Activated naive CD4-positive, alpha-beta T cell (primary cell): ENCODE measurements at places on chromosomes 3 and 15.
A peak's percentile ranks its signal among the peaks of the same experiment; 100 is the strongest.

DNA sequence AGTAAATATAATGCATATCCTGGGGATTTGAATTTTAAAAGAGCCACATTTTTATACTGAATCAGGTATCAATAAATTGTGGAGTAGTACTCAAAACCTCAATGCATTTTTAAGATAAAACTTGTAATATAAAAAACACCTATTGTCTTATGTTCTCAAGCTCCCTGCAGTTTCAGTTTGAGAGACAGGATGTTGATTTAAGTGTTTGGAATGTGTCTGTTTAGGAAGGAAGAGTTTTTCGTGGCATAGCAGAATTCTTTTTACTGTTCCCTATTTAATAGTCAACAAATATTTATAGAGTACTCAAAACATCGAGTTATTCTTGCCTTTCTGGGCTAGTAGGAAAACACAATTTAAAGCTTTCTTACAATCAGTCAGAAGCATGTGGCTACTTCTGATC lies 146.1 kb upstream of the BCHE start:
- no peak for DNase-seq

GRCh38 chr3:57230006-57230405 lies 2.5 kb downstream of the APPL1 start:
- no peak for DNase-seq

DNA sequence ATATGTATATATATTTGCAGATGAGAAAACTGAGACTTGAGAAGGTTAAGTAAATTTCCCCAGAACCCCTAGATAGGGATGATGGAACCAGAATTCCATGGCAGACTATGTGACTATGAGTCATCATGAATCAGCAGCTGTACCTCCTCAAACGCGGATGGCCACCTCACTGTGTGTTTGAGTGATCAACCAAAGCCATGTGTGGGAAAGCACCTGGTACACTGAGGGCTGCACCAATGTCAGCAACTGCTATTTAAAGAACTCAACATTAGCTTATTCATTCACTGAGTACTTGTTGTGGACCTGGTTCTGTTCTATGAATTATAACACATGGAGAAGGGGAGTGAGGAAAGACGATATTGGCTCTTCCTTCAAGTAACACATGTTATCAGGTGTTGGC lies 377.0 kb downstream of the GAP43 start:
- no peak for DNase-seq

DNA sequence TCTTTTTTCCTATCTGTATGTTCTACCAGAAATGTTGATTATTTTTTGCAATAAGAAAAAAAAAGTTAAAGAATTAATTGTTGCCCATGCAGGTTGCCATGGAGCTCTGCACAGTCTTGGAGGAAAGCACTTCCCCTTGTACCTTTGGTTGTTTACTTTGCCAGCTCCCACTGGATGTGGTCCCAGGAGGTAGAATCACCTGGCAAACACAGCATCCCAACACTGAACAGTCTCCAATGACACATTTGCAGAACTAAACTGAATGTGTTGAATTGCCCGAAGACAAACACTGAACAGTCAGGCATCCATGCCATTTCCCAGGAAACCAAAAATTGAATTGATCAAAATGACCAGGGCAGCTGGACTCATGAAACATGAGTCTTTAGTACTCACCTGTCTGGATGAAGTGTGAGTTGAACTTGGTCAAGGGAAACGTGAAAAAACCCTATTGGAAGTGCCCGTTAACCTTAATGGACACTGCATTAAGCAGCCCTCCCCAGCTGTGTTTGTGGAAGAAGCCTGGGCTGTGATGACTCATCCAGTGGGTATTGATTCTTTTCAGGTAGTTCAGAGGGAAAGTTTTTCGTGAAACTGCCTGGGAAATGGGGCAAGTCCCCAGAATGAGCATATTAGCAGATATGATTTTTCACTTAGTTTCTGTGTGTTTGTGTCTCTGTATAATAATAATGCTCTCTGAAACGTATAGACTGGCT lies 284.7 kb upstream of the STT3B start:
- no peak for DNase-seq

DNA sequence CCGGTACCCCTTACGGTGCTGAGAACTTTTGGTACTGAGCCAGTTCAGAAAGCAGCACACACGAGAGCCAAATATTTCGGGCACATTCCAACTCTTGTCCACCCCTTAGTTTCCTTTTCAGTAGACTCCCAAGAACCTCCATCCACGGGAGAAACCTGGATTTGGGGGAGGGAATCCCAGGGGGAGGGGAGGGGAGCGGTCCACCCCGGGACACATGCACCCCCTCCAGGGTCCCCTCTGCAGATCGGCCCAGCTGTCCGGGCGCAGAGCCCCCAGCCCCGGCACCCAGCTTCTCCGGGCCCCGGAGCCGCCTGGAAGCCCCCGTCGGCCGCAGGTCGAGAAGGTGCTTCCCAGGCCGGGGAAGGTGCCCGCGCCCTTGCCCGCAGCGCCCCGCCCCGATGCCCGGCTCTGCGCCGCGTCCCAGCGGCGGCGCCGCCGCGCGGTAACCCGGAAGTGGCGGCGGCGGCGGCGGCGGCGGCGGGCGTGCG lies 455 bp upstream of the ABHD17C start:
- DNase-seq, result peak; percentile 32

DNA sequence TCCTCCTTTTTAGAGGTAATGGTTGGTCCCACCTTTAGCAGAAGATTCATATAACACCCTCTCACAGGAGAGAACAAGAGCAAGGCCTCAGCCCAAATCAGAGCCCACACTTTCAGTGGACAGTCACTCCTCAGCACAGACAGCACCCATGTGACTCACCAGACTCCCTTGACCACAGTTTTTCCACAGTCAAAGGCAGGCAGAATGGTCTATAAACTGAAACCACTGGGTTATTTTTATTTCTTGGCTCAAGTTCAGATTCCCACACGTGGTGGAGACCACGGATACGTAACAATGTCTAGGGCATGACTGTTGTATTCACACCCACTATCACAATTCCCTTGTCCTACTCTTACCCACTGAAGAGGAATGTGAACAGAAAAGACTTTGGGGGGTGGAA lies 237.8 kb upstream of the UBE2E1 start:
- DNase-seq, result no peak

DNA sequence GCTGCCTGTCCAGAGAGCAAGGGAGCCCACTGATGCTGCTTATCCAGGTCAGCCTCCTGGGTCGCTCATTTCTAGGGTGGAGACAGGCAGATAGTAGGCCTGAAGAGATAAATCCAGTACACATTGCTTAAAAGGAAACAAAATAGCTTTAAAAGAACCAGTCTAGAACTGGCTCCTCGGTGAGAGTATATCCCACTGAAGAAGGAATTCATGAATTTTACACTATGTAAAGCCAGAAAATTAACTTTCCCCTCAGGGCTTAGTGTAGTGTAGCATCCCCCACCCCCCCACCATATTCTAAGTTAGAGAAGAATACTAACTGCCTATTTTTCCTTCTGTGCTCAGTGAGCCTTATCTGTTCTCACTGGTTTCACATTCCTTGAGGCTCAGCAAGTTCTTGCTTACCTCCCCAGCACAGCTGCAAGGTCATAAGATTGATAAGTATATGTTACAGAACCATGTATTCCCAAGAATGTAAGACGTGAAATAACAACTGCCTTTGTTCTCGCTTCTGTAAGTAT lies 30.5 kb upstream of the NOX5 start:
- DNase-seq, result no peak

- DNase-seq, result no peak
Observed at GRCh38 chr3:110804856-110805255, 266.8 kb upstream of the NECTIN3 start.

GRCh38 chr3:190701096-190701532 lies 161.4 kb downstream of the GMNC start:
- DNase-seq, result no peak

GRCh38 chr15:97236140-97236539 lies 724.4 kb upstream of the ARRDC4 start:
- no peak for DNase-seq

GRCh38 chr3:153768561-153769469 lies 352.4 kb upstream of the ARHGEF26 start:
- peak; percentile 3 for DNase-seq

DNA sequence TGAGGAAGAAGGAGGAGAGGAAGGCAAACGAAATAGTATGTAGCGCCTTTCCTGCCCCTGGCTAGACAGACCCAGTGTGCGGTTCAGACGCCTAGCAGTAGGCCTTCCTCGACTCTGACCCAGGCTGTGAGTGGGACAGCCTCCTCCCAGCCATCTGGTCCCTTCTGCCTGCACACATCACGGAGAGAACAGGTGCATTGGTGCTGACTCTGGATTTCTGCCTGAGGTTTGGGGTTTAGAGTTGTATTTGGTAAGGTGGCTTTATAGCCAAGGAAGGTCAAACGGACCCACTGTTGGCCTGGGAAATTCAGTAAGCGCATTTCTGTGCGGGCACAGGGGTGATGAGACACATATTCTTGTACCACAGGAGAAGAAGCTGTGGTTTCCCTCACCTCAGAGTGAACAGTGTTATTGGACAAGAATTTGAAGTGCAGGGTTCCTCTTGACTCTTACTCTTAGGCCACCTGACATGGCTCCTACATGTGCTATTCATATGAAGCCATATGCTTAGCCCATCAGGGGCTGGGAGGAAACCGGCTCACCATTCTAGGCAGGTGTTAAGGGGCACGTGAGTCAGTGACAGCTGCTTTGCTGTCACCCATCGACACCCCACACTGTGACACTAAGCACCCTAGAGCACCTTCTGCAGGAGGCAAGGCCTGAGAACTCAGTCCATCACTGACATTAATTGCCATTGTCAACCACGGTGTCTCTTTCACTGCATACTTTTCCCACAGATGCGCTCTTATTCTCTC lies 143.3 kb downstream of the CHDH start:
- DNase-seq, result no peak

DNA sequence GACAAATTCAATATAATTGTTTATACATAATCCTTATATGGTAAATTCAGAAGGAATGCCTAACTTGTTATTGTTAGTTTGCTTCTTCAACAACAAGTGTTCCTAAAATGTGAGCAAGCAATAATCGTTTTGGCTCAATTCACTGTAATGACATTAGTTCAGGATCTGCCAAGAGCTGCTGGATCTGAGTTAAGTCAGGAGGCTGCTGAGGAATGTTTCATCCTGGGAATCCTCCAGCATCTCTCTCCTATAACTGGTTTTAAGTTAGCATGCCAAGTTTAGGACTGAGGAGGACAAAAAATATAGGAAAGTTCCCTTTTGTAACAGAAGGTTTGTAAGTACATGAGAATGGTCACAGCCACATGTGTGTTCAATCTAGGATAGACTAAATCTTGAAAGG lies 4.9 kb upstream of the GTF2A2 start:
- DNase-seq, result no peak

GRCh38 chr3:165839296-165840076 lies 2.3 kb upstream of the BCHE start:
- no peak for DNase-seq

GRCh38 chr15:34335176-34336032 lies 2.2 kb downstream of the SLC12A6 start:
- no peak for DNase-seq

DNA sequence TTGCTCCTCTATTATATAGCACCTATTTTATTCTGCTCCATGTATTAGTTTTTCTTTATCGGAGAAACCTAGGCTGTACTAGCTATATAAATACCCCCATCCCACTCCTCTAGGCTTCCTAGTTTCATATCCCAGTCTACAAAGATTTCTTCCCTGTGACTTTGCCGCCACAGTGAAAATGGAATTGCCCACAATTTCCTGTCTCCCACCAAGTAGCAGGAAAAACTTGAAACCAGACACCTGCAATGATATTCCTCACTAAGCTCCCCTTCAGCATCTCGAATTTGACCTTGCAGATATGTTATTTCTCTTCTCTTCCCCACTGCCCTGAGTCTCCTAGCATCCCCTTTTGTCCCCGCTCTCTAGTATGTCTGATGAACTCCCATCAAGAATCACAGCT lies 685.8 kb upstream of the CCDC54 start:
- no peak for DNase-seq

DNA sequence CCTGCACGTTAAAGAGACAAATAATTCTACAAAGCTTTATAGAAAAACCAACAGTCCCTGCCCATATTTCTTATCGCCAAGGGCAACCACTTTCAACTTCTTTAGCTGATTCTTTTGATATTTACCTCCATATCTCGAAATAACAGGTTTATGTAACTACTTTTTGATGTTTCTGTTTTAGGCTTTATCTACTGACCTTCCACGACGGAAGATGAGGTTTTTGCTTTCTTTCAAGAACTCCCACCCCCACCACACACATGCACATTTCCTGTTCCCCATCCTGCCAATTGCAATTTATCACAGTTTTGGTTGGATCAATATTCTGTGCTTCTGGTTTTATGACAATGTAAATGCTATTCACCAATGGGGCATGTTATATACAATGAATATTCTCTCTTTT lies 330.4 kb upstream of the ICE2 start:
- no peak for DNase-seq

DNA sequence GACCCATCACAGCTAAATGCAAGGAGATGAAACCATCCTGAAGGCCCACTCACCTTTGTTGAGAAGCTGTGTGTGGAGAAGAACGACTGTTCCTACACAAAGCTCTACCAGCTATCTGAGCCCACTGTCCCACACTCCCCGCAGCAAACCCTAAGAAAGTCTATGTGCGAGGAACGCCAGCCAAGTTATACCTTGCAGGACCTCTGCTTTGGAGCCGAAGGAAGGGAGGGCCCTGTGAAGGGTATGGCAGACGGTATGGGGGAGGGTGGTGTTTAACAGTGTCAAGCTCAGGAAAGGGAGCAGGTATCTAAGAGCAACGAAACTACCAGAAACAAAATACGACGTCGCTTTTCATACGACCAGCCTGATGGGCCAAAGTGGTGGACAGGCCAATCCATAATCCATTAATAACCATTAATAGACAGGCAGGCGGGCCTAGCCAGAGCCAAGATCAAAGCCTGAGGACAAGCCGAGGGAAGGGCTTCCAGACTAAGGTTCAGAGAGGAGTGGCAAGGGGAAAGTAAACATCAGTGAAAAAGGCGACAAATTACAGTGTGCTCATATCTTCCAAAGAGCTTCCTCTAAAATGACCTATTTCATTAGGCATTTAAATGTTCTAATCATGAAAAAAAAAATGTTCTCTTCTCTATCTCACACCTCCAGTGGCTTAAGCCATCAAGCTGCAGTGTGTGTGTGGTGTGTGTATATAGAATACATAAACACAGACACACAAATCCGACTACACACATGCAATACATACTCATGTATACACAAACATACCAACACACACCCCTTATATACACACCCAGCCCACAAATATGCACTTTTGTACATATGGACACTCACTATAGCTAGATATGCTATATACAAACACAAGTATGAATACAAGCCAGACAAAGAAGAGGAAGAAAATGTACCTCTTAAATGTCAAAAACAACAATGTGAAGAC lies 43.9 kb downstream of the PTPN23 start:
- DNase-seq, result no peak
